Eye (tissue), 1 donor: ENCODE measurements at places on chromosomes 16 and 17.
A peak's percentile ranks its signal among the peaks of the same experiment; 100 is the strongest.

DNA sequence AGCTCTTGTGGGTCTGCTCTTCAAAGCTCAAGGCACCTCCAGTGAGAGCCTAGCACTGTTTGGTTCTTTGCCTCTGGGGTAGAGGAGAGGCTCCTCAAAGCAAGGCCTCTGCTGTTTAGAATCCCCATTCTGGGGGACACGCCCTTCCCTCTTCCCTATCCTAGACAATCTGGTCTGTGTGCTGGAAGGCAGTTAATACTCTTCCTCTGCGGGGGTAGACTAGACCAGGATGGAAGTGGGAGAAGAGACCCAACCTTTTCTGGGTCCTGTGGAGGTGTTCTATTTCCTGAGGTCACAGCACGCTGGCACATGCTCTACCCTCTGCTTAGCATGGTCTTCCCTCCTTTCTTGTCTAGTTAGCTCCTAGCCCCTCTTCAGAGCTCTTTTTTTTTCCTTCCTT is 7.7 kb downstream of the ERAL1 start:
- DNase-seq: no peak

GRCh38 chr17:75047398-75048098 is 523 bp downstream of the KCTD2 start:
- DNase-seq: peak; percentile 65

- peak; percentile 23 for DNase-seq
These were observed 85.5 kb upstream of the HNF1B start for GRCh38 chr17:37830151-37830993.

GRCh38 chr16:24645739-24646645 is 83.5 kb upstream of the TNRC6A start:
- DNase-seq: peak; percentile 78

GRCh38 chr16:85361441-85362118 is 249.3 kb upstream of the CIBAR2 start:
- no peak for DNase-seq

GRCh38 chr17:48278760-48279491 is 151.1 kb downstream of the SKAP1 start:
- DNase-seq: no peak

GRCh38 chr17:66354981-66355380 is 52.6 kb downstream of the PRKCA start:
- DNase-seq: no peak

GRCh38 chr16:67326472-67327309 is at the start of the genes KCTD19 and LRRC36:
Gene KCTD19, minus strand, starts transcription at chr16:67326741. Its CDS starts 34 bp downstream, at chr16:67326707.
Gene LRRC36, plus strand, starts transcription at chr16:67326815. Its CDS starts 48 bp downstream, at chr16:67326863.
- peak; percentile 90 for DNase-seq

- peak; percentile 91 for DNase-seq
These were observed 11.6 kb upstream of the MARCHF10 start for GRCh38 chr17:62819511-62820221.

DNA sequence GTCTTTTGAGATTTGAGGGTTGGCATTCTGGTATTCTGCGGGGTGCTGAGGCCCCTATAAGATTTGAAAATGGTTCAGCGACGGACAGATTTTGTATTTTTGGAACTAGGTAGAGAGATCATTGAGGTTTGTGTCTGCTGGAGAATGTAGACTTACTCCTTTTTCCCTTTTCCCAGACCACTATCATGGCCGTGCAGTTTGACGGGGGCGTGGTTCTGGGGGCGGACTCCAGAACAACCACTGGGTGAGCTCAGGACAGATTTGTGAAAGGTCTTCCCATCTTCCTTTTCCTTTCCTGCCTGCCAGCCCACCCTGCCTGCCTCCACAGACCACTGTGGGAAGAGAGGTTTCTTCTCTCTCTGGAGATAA is 572 bp downstream of the PSMB6 start:
- no peak for DNase-seq

DNA sequence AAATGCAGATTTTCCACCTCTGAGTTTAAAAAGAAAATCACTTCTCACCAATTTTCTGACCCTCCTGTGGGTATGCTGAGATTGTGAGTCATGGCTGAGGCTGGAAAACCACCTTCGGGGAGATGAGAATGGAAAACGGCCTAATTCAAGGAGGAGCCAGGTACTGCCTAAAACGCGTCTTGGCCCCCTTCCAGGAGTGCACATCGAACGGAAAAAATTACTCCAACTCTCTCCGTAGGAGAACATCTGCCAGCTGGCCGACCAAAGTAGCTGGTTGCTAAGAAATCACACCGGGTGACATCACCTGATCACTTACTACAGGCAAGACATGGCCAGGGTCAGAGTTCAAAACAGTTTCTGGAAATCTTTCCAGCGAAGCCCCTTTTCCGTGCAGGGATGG is 107.6 kb downstream of the ZNF423 start:
- peak; percentile 60 for DNase-seq

DNA sequence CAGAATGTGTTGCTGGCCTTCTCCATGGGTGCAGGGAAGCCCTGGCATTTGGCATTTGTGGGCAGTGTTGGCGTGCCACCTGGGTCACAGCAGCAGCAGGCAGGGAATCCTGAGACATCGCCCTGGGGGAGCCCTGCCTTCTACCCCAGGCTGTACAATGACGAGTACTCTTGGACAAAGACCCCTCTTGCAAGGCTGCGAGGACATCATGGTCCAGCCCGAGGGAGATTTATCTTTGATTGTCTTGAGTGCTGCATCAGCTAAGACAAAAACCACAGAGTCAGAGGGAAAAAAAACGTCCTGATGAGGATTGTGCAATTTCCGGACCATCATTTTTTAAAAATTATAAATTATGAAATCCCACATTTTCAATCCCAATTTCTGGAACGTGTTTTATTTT is 3.7 kb downstream of the CRISPLD2 start:
- no peak for DNase-seq
